ENCODE measurements at places on chromosomes 7 and 10. TPM values are rescaled to one million over a fixed set of nuclear protein-coding genes. Genes with fewer than 3 reads are reported as not detected.

FAM25C gene
- not detected for total RNA-seq

KNDC1 gene
- 1.6 TPM for total RNA-seq

SLC26A5 gene
- not detected for total RNA-seq

MGMT gene
- total RNA-seq, result 26.0 TPM

ACTL6B gene
- not detected for total RNA-seq

ZNF117 gene
- 1.9 TPM for total RNA-seq

GLI3 gene
- total RNA-seq, result 2.2 TPM

GIMAP1 gene
- not detected for total RNA-seq

TSPAN15 gene
- 3.9 TPM for total RNA-seq

PRSS37 gene
- total RNA-seq, result not detected

ASZ1 gene
- total RNA-seq, result not detected

LOXL4 gene
- 122 TPM for total RNA-seq

LRRN3 gene
- 0.47 TPM for total RNA-seq

MYL7 gene
- 0.82 TPM for total RNA-seq

DUSP5 gene
- total RNA-seq, result 10.2 TPM

SGCE gene
- 94.5 TPM for total RNA-seq

GJD4 gene
- total RNA-seq, result not detected

UNCX gene
- total RNA-seq, result not detected

PON1 gene
- not detected for total RNA-seq

SEMA3C gene
- 216 TPM for total RNA-seq

GIMAP7 gene
- total RNA-seq, result 0.12 TPM

NUDT13 gene
- 0.75 TPM for total RNA-seq

GNAI1 gene
- 35.8 TPM for total RNA-seq

CXCL12 gene
- 235 TPM for total RNA-seq

PTPRE gene
- total RNA-seq, result 0.90 TPM

GHRHR gene
- total RNA-seq, result not detected

OR2A42 gene
- total RNA-seq, result not detected

ACSM6 gene
- total RNA-seq, result not detected

SPAM1 gene
- not detected for total RNA-seq

PTN gene
- 9.3 TPM for total RNA-seq

CCDC126 gene
- total RNA-seq, result 9.4 TPM

ANKRD30A gene
- not detected for total RNA-seq

TAC1 gene
- total RNA-seq, result not detected

EVX1 gene
- not detected for total RNA-seq

PTPRN2 gene
- total RNA-seq, result 3.0 TPM

Measured in smooth muscle cell of the coronary artery (primary cell).